ENCODE measurements at places on chromosomes 2 and 18.

GRCh38 chr2:144894612-144895599 is 375.0 kb upstream of the ZEB2 start:
- DNase-seq, result no peak

DNA sequence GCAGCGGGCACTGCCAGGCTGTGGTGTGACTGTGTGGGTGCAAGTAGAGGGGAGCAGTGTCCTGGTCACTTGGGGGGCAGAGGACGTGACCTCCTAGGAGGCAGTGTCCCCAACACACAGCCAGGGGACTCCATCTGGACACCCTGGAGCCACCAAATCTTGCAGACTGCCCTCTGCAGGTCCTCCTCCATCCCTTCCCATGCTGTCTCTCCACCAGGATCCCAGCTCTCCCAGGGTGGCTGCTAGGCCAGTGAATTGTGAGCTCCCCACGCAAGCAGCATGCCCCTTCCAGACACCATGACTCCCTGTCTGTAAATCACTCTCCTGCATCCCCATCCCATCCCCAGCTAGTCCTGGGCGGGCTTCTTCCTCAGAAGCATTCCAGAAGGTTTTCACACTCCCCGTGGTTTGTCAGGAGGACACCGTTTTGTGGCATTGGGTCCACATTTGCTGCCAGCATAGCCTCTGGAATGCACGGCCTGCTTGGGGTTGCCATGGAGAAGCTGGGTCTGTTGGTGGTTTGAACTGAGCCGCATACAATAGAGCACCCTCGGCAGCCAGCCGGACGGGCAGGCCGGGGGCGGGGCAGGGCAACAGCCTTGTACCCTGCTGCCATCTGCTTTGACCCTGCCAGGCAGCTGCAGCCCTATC is 210.7 kb downstream of the KLHL29 start:
- DNase-seq, result no peak

- no peak for DNase-seq
Observed at GRCh38 chr2:30768708-30769480, 38.4 kb downstream of the CAPN13 start.

GRCh38 chr2:219251656-219252055 is 1.4 kb upstream of the TUBA4B start:
- no peak for DNase-seq

GRCh38 chr18:62850619-62851306 is 135.4 kb downstream of the PHLPP1 start:
- no peak for DNase-seq

DNA sequence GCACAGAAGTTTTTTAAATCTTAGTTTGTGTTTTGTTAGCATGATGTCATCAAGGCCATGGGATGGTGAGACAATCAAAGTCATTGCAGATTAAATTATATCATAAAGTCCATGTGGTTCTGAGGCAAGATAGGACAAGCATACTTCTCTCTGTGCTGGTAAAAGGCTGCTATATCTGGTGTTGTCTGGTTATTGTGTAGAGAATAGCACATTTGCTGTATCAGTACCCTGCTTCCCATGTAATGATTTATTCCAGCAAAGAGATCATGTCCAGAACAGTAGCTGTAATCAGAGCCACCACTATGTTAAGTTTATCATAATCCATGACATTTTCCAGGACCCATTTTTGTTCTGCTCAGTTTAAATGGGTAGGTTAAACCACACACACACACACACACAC is 123.0 kb downstream of the TTC27 start:
- no peak for DNase-seq

GRCh38 chr2:239311132-239312040 is 89.4 kb downstream of the HDAC4 start:
- peak; percentile 0 for DNase-seq

DNA sequence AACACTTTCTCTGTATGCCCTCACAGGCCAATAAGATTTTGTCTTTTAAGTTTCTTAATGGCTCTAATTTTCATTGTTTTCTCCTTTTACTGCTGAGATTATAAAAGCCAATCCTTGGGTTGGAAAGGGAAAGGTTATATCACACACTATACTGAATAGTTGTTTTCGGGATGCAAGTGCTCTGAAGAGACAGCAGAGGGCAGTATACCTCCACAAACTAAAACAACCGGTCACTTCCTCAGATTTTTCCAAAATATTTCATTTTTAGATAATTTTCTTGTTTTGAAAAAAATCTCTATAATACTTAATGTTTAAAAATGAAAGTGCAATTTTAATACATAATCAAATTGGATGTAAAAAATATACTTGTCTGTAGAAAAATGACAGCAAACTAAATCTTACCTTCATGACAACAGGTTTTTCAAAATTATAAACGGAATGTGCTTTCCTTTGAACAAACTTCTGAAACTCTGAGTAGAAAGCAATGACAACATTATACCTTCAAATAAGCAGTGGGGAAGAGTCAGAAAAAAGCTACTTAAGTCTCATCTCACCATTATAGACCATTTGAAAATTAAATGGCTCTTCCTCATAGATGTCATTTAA is 82.7 kb downstream of the ORC4 start:
- DNase-seq, result no peak

- no peak for DNase-seq
Observed at GRCh38 chr2:109726379-109727270, 67.5 kb upstream of the RGPD5 start.

DNA sequence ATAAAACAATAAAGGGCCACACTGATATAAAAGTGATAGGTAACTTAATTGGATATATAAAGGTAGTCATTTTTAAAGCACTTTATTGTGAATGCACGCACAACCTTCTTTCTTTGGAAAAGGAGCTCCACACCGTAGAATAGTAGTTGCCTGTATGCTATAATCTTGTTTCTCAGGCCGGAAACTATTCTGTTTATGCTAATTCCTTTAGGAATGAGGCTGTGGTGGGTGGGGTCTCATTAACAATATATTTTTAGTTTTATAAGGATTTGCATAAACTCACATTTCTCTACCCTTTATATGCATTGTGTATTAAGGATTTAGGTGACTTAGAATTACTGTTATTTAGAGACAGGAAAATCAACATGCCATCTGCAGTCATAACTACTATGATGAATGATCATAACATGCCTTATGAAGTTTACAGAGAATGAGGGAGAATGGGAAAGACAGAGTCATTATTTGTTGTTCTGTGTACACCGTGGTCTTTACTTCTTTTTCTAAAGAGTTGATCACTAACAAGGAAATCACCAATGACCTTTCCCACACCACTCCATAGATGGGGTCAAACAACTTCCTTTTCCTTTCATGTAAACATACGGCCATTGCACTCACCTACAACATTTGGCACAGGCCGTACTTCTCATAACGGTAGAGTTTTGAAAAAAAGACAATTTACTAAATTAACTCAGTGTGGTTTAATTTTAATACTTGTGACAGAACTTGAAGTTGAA is 84.5 kb downstream of the PIEZO2 start:
- DNase-seq, result no peak

DNA sequence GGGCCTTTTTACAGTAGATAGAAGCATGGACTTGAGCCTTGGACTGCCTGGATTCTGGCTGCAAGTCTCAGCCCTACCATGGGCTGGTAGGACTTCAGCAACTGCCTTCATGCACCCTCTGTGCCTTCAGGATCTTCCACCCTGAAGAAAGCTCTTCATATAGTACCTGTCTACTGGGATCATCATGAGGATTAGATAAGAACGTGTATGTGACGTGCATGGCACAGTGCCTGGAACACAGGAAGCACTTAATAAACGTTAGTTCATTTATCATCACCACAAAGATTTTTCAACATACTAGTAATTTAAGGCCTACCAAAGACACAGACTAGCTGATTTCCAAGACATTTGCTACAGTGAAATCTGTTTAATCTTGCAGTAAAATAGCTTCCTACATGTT is 53.2 kb upstream of the ITM2C start:
- DNase-seq, result no peak

- no peak for DNase-seq
Observed at GRCh38 chr2:5290900-5291546, 401.2 kb upstream of the SOX11 start.

GRCh38 chr2:113015042-113015441 is 9.8 kb downstream of the IL36A start:
- DNase-seq, result no peak

DNA sequence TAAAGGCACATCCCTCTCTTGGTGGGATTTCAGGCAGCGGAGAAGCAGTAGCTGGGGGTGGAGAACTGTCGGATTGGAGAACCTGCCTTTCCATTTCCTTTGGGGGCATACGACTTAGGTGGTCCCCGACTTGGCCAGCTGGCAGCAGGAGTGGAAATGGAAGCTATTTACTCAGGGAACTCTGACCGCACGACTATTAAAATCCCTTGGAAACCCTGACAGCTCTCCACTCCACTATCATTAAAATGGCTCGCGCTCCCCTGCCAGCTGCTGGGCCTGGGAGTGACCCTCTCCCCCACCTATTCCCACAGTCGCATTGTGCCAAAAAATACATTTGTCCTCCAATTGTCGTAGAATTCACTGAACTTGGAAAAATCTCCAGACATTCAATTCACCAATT is 77.7 kb upstream of the APCDD1 start:
- no peak for DNase-seq

- DNase-seq, result no peak
Observed at GRCh38 chr2:114046866-114047435, 157.1 kb downstream of the ACTR3 start.

GRCh38 chr2:141582213-141582612 is 548.6 kb downstream of the LRP1B start:
- no peak for DNase-seq

DNA sequence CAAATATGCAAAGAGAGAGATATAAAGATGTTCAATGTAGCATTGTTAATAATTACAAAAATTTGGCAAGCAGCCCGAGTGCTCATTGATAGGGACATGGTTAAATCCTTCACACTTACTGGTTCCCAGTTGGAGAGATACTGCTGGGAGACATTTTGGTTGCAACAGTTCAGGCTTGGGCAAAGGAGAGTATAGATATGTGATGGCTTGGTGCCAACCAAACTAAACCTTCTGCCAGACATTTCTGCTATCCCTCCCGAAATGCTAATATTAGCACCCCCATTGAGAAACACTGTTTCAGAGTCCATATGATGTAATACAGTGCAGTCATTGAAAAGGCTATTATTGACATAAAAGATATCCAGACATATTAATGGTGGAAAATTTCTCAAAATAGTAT is 11.5 kb downstream of the GEN1 start:
- DNase-seq, result no peak

DNA sequence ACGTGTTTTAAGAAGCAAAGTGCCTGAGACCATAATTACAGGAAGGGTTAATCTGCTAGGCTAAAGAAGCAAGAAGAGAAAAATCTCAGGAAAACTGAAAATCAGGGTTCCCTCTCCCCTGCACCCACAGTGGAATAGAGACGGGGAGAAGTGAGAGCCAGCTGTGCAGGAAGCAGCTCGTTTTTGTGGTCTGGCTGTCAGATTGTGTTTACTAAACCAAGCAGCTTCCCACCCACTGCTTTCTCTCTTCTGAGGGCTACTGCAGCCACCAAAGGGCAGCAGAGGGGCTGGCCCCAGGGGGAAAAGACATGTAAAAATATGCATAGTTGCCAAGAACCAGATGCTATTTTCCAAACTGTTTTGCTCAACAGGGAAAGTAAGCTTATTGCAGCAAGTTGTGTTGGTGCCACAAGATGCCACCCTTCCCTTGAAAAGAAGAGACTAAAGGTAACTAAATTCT is 72.6 kb upstream of the THUMPD2 start:
- DNase-seq, result no peak

- DNase-seq, result no peak
Observed at GRCh38 chr2:7701791-7702190, 784.6 kb downstream of the RNF144A start.

DNA sequence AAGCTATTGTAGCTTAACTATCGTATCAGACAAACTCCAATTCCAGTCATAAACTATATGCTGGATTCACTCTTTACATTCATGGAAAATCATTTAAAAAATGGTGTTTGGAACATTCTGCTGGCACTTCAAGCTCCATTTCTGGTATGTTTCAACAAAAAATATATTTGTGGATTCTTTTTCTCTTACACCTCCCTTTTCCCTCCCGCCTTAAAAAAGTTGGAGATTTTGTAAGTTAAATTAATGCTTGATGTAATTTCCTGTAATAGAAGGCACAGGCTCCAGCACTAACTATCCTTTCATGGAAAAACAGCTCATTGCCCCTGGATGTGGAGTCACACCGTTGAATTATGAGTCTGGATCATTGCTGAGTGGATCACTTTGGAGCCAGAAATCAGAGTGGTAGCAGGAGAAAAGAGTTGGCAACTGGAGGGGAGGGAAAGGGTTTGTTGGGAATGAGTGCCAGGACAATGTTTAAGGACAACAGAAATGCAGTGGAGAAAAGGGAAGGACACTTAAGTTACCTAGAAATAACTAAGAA is 102.8 kb downstream of the ICOS start:
- no peak for DNase-seq

DNA sequence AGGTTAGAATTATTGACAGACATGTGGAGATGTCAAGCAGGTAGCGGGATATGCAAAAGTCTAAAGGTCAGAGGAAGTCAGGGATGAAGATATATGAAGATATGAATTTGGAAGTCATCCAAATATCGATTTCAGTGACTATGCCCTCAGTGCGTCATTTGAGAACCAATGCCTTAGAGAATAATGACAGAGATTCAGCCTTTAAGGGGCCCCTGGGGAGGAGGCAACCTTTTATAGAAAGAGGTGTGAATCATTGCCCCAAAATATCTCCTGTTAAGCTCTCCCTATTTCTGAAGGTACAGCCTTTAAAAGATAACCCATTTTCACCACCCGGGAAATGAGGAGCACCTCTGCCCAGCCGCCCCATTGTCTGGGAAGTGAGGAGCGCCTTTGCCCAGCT is 223.4 kb downstream of the NCKAP5 start:
- DNase-seq, result no peak

GRCh38 chr2:215189393-215189792 is 51.0 kb upstream of the ABCA12 start:
- no peak for DNase-seq

- DNase-seq, result no peak
Observed at GRCh38 chr2:159828738-159829137, 30.7 kb upstream of the CD302 start.

GRCh38 chr2:233386382-233387041 is 32.2 kb downstream of the DGKD start:
- peak; percentile 25 for DNase-seq

DNA sequence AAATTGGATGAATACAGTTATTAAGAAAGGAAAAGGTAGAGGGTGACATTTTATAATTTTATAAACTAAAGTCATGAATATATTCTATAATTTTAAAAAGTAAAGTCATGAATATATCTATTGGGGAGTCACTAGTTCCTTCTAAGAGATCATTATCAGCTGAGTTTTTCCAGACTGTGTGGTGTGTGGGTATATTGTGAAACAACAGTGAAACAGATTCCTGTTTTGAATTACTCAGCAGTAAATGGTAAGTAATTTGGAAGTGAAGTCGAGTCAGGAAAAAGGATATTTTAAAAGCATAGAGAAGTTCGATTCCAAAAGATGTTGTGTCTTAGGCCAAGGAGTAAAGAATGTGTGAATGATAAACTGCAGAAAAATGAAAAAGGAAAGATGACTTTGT is 1018.2 kb upstream of the NXPH2 start:
- DNase-seq, result no peak

All from CD4-positive, alpha-beta T cell treated with Interleukin-6 for 4 hours (primary cell).